Ammon's horn (tissue), 1 donor: ENCODE measurements at places on chromosomes 7 and 10.

- DNase-seq, result no peak
These were observed 169.2 kb downstream of the ZNF438 start for GRCh38 chr10:30862486-30862885.

- DNase-seq, result no peak
These were observed 179.4 kb upstream of the SEMA3C start for GRCh38 chr7:81098213-81098612.

GRCh38 chr7:98827258-98827657 lies 42.6 kb downstream of the TMEM130 start:
- DNase-seq, result no peak

DNA sequence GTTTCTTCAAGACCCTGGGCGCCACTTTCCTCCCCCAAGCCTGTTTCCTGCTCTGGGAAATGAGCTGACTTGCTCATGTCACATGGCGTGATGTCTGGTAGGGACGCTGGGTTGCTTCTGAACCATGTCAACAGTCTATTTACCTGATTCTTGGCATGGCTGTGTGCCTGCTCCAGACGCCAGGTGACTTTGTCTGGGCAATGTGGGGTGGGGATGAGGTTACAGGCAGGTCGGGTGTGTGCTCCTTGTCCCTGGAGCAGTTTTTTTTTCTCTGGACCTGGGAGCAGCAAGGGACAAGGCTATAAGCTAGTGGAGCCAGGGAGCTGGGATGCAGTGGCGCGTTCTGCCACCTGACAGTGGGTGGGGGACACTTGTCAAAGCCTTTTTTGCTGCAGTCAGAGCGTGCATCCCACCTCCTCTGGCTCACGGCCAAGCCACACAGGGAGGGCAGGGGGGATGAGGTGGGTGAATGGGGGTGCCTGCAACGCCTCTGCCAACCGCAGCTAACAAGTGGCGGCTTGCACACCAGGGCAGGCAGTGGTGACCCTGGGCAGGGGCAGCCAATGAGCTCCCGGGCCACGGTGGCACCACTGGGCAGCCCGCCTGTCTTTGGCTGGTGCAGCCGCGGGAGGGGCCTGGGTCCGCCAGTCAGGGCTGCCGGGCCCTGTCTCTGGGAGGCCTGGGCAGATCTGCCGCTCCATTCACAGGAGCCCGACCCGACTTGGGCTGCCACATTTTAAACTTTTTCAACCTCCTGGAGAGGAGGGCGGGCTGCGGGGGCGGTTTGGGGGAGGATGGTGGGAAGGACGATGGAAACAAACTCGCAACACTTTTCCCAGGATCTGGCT lies 22.9 kb downstream of the DNAJB12 start:
- DNase-seq, result peak; percentile 97

- no peak for DNase-seq
These were observed 14.8 kb downstream of the PDAP1 start for GRCh38 chr7:99393355-99394187.

- DNase-seq, result no peak
These were observed 98.7 kb downstream of the ITIH5 start for GRCh38 chr10:7567911-7568620.

GRCh38 chr7:25356534-25357151 lies 128.4 kb upstream of the NPVF start:
- no peak for DNase-seq

DNA sequence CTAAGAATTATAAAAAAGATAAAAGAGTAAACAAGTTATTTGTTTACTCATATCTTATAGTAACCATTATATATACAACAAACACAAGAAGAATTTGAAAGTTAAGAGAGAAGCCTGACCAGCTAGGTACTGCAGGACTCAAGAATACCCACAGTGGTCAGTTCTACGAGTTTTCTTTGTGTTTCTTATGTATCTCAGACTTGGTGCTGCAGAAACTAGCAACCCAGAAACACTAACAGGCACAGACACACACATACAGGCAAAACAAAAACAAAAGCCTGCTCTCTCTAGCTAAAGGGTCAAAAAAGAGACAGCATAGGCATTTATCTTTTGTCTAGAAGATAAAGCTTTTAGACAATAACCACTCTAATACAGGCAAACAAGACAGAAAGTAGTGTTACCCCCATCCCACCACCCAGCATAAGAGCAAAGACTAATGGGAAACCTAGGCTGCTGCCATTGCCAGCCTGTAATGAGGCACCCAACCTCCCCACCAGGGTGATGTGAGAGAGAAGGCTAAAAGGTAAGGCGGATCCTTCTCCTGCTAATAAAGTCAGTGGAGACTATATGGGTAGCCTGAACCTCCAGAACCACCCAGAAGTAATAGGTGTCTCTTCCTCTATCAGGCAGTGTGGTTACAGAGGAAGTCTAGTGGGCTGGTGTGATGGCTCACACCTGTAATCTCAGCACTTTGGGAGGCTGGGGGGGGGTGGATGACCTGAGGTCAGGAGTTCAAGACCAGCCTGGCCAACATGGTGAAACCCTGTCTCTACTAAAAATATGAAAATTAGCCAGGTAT lies 113.9 kb downstream of the DNAJC1 start:
- no peak for DNase-seq

DNA sequence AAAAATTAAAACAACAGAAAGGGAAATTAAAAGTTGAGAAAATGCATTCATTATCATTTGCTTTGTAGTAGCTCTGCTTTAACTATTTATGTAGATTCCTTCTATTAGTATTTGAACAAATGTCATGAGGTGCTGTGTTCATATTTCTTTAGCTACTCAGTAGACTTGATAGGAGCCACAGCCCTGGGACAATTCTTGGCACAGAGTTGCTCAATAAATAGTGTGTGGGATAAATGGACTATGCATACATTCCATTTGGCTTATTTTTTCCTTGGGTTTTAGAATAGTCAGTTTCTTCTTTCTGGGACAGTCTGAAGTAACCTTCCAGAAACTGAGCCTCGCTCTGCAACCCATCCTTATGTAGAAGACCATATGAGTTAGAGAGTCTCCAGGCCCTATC lies 13.4 kb downstream of the RPP30 start:
- DNase-seq, result no peak

GRCh38 chr7:142798451-142799436 lies 28.0 kb downstream of the PRSS2 start:
- DNase-seq, result no peak

- DNase-seq, result no peak
These were observed 33.5 kb upstream of the CPN1 start for GRCh38 chr10:100114976-100115770.

GRCh38 chr10:126059076-126059826 lies 162.9 kb downstream of the FANK1 start:
- DNase-seq, result no peak

DNA sequence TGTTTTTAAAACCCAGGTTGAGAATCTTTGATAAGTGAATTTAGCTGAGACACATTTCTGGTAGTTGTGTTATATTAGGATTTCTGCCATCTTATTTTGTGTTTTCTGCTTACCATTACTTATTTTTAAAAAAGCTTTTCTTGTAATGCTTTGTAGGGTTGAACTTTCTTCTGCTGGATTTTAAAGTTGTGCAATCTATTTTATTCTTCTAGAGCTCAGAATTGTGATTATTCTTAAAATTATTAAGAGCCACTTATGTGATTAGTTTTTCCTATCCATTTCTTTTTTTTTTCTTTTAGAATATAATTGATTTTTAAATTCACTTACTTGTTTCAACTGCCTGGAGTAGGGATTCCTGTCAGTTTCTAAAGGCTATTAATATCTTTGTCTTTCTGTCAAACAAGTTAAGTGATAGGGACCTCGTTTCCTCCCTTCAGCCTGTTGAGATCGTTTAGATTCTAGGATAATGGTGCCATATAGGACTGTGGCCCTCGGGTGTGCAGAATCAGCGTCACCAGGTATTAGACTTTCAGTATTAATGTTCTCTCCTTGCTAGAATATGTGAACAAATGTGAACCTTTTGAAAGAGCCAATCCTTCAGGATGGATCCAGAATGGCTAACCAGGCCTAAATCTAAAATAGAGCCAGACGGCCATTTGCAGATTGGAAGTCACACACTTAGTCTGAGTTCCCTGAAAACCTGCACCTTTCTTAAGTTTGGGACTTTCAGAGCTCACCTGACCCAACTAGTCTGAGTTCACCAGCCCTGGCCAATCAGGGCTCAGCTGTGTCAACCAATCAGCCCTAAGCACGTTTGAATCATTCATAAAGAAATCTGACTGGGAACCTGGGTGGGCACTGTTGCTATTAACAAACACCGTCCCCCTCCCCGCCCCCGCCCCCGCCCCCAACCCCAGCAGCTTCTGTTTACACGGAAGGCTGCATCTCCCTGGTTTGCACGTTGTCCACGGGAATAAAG lies 26.2 kb downstream of the CUX1 start:
- DNase-seq, result no peak

DNA sequence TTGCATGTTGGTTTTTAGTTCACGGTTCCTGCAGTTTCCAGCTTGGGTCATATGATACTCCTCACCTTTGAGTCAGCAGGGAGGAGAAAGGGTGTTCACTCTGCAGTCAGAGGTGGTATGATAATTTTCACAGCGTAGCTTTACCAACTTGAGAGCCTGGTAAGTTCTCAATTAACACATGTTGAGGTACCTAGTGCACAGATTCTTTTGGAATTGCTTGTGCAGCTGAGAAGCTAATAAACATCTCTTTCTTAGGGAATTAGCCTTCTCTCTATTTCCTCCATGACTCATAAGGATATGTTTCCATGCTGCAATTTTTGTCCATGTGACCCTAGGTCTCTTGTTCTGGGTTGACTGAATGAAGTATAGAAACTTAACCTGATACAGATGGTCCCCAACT lies 166.6 kb downstream of the KIF20B start:
- no peak for DNase-seq

- DNase-seq, result no peak
These were observed 1.6 kb downstream of the BEND7 start for GRCh38 chr10:13526948-13527863.

DNA sequence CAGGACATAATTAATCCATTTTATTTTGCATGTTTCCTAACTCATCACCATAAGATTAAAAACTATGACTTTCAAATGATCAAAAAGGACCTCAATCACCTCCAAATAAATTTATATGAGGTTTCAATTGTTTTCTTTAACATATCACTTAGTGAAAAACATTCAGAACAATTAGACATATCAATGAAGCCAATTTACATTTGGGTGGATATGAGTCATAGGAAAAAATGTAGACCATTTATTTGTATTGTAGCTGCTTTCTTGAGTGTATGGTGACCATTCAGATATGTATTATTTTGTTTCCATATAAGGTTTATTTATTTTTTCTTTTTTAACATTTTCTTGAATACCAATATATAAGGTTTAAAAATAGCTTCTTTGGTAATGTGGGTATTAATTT lies 13.3 kb upstream of the EXOC6 start:
- DNase-seq, result no peak

- DNase-seq, result no peak
These were observed 534.4 kb downstream of the KCNMA1 start for GRCh38 chr10:77103213-77103612.

DNA sequence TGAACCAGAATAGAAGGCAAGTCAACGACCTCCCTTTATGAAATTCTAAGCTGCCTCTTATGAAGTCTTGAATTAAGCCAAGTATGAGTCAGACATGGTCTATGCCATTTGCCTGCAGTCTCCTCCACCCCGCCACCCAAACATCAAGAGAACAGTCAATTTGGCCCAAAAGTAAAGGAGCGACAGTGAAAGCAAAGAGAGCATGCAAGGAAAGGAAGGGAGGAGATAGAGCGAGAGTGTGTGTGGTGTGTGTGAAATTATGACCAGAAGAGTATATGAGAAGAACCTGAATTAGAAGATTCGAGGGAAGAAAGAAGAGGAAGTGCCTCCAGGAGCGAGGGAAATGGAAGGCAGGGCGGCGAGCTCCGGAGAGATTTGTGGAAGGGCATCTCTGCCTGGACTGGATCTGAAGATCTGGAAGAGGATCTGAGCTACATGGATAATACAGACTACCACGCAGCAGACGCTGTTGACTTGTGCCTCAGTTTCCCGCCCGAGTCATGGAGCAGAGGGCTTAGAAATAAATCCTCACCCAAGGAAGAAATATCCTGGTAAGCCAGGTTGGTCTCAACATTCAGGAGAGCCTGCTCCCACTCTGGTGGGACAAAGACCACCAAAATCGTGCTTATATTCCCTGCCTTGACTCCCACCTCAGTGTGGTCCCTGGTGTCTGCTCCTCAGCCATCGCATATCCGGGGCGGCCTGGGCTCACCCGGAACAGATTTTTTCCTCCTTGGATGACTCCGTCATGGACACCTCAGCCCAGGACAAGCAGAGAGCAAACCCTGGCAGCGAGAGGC lies 459 bp downstream of the ZDHHC6 start:
- DNase-seq, result peak; percentile 23

- no peak for DNase-seq
These were observed 18.3 kb downstream of the LIPM start for GRCh38 chr10:88820748-88821401.

DNA sequence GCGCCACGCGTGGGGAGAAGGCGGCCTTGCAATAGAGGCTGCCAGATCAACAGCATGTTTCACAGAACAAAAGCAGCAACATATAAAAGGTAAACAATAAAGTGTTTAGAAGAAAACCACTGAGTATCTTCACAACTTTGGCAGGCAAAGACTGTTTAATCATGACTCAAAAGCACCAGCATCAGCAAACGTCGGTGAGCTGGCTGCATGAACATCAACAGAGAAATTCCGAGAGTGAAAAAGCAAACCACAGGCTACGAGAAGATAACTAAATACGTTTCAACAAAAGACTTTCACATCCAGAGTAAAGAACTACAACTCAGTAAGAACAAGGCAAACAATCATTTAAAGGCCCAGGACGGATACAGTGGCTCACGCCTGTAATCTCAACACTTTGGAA lies 172.0 kb downstream of the MAD1L1 start:
- DNase-seq, result no peak

DNA sequence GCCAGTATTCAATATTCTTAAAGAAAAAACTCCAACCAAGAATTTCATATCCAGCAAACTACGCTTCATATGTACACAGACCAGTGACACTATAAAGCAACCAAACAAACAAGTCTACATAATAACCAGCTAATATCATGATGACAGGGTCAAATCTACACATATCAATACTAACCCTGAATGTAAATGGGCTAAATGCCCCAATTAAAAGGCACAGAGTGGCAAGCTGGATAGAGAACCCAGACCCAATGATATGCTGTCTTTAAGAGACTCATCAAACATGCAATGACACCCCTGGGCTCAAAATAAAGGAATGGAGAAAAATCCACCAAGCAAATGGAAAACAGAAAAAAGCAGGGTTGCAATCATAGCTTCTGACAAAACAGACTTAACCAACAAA lies 218.1 kb upstream of the NFE2L3 start:
- no peak for DNase-seq

DNA sequence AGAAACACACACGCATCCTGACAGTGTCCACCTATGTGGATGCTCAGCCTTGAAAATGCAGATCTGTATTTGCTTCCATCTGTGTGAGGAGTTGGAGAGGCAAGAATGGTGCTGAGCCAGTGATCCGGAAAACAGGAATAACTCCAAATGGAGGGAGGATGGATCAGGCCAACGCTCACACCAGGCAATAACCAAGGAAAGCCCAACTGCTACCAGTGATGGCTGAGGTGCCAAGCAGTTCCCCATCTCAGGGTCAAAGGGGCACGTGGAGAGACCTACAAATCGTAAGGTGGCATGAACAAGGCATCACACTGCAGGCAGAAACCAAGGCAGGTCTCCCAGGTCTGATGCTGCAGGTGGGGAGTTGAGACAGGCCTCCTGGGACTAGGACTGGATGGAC lies 153.6 kb downstream of the ADAM12 start:
- DNase-seq, result no peak

GRCh38 chr10:1732564-1732996 lies 4.7 kb downstream of the ADARB2 start:
- DNase-seq, result no peak
